ENCODE measurements at places on chromosomes 2 and 18.

DNA sequence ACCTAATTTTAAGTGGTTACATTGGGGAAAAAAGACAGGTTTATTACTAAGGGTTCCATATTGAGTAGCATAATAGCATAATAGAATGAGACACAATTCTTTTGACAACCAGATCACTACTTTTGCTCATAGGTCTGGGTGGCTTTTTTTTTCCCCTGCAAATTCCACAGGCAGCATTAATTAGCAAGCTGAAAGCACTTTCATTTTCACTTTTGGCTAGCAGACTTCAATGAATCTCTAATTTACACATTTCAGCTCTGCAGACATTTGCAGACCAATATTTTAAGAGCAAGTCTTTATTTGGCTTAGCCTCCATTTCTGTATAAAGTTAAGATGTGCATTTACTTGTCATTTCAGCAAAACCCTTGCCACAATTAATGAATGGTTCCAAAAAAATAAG lies 185.5 kb downstream of the NOL4 start:
- DNase-seq, result no peak

- DNase-seq, result no peak
Observed at GRCh38 chr2:38181806-38182491, 106.0 kb upstream of the CYP1B1 start.

DNA sequence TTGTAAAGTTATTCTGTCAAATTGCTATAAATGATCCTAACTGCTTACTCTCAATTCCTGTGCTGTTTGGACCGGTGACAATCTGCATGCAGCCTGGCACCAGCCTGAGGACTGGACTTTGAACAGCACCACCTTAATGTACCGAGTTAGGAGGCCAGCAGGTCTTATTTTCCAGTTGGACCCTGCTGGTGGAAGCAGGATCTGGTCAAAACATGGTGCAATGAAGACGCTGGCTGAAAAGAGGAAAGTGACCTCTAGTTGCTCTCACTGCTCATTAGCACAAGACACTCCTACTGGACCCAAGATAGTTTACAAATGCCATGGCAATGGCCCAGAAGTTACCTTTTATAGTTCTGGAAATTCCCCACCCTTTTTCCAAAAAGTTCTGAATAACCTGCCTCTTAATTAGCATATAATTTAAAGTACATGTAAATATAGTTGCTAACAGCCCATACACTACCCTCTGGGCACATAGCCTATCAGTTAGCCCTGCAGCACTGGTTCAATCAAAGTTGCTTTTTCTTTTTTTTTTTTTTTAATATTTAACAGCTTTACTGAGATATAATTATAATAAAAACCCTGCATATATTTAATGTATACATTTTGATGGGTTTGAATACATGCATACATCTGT lies 35.8 kb downstream of the RBKS start:
- DNase-seq, result no peak

GRCh38 chr18:12686100-12686499 lies 16.4 kb downstream of the CEP76 start:
- no peak for DNase-seq

GRCh38 chr2:30165617-30166016 lies 18.8 kb downstream of the YPEL5 start:
- no peak for DNase-seq

Measured in pulmonary artery endothelial cell (primary cell).